Right atrium auricular region (tissue), 2 donors: ENCODE measurements at places on chromosomes 2 and 18. TPM values are rescaled to one million over a fixed set of nuclear protein-coding genes. Genes with fewer than 3 reads are reported as not detected.

GRCh38 chr2:10845640-10846039 is 33.1 kb upstream of the PDIA6 start:
- peak overlapping the region; percentile 51 for H3K4me3 ChIP-seq
- H3K27ac ChIP-seq = peak overlapping the region; percentile 94
- H3K36me3 ChIP-seq = peaks cover 10% of the 10 kb centered on the region
- no peaks in the 10 kb centered on the region for H3K4me1 ChIP-seq
- DNase-seq = no peak

GRCh38 chr18:2905854-2906703 is 59.3 kb downstream of the EMILIN2 start:
- no peaks in the 10 kb centered on the region for H3K27me3 ChIP-seq
- DNase-seq = peak; percentile 77
- peak overlapping the region; percentile 75 for H3K27ac ChIP-seq
- H3K4me1 ChIP-seq = no peaks in the 10 kb centered on the region
- peak overlapping the region; percentile 57 for H3K4me3 ChIP-seq

GRCh38 chr2:152022090-152022489 is 76.8 kb downstream of the CACNB4 start:
- no peak overlapping the region for H3K4me3 ChIP-seq
- DNase-seq = no peak
- no peaks in the 10 kb centered on the region for H3K4me1 ChIP-seq

The BOLL gene
- total RNA-seq = not detected

DNA sequence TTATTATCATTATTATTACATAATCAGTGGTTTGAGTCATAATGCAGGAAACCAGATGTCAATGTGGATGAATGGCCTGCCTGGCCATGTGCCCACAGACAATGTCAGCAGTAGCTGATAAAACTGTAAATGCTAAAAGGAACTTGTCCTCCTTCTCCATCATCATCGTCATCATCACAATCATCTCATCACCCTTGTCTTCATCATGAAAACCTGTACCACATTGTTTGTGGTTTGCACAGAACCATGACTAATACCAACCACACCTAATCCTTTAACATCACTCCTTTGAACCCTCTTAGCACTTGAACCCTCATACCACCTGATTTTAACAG is 96.0 kb downstream of the HNMT start:
- no peak overlapping the region for H3K27ac ChIP-seq
- peaks cover 6% of the 10 kb centered on the region for H3K4me1 ChIP-seq
- peak; percentile 84 for DNase-seq
- no peak overlapping the region for H3K4me3 ChIP-seq
- no peaks in the 10 kb centered on the region for H3K27me3 ChIP-seq

GRCh38 chr2:106026271-106027190 is 167.6 kb downstream of the UXS1 start:
- H3K36me3 ChIP-seq = no peaks in the 10 kb centered on the region
- H3K27me3 ChIP-seq = no peaks in the 10 kb centered on the region
- H3K27ac ChIP-seq = no peak overlapping the region
- no peak for DNase-seq

The BCL2 gene
- total RNA-seq = 6.5 TPM

GRCh38 chr2:157840568-157841156 is 35.5 kb downstream of the ACVR1 start:
- H3K27me3 ChIP-seq = no peaks in the 10 kb centered on the region
- H3K27ac ChIP-seq = peak overlapping the region; percentile 81
- no peak overlapping the region for H3K4me3 ChIP-seq

DNA sequence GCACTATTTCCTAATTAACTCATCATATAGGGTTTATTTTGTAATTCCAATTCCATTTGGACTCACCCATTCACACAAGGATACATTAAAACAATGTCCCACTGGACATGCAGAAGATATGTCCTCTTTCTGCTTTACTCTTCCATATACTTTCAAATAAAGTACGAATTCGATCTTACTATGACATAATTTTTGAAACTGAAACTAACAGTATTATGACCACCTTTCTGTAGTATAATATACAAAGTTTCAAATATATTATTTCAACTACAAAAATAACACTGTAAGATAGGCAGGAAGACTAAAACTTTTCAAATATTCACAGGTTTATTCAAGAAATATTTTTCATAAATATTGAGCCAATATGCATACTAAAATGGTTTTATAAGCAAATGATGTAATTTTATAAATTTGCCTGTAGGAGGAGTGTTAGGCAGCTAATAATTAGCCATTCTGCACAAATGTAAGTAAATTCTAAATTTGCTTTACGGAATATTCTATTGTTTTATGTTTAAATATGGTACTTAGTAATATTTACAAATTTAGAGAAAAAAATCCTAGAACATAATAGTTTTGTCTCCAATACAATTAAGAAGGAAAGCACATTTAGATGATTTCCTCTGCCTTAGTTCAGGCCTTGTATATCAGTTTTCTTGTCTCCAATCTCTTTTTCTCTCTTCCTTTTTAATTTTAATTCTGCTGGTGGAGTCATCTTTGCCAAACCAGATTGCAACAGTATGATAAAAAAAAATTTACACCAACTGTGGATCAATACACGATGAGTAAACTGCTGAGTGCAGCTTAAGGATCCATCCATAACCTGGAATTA is 85.9 kb downstream of the CERKL start:
- no peak for DNase-seq
- H3K4me3 ChIP-seq = no peak overlapping the region
- H3K27me3 ChIP-seq = no peaks in the 10 kb centered on the region
- no peaks in the 10 kb centered on the region for H3K36me3 ChIP-seq

GRCh38 chr2:240635121-240635997 is 10.1 kb downstream of the GPR35 start:
- H3K4me3 ChIP-seq = no peak overlapping the region
- no peaks in the 10 kb centered on the region for H3K27me3 ChIP-seq
- no peaks in the 10 kb centered on the region for H3K4me1 ChIP-seq
- no peak for DNase-seq
- H3K27ac ChIP-seq = no peak overlapping the region
- H3K36me3 ChIP-seq = no peaks in the 10 kb centered on the region

DNA sequence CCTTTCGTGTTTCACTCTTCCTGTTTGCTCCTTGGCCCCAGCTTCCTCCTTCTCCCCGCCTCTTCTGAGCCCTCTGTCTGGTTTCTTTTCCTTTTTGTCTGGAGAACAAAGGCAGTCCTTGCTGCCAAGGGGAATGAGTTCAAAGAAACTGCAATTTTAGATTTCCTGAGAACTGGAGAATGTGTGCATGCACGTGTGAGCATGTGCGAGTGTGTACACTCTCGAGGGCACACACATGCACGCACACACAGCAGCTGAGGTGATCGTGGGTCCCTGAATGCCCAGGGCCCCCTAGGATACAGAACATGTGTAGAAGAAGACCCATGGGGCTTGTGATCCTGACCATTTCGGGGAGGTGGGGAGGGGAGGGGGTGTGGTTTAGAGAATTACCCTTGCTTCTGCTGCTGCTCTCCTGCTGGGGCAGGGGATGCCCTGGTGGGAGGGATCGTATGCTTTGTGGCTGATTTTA is 151.8 kb downstream of the DYSF start:
- no peaks in the 10 kb centered on the region for H3K4me1 ChIP-seq
- peak; percentile 11 for DNase-seq
- H3K27ac ChIP-seq = peak overlapping the region; percentile 26
- peaks cover 10% of the 10 kb centered on the region for H3K36me3 ChIP-seq

DNA sequence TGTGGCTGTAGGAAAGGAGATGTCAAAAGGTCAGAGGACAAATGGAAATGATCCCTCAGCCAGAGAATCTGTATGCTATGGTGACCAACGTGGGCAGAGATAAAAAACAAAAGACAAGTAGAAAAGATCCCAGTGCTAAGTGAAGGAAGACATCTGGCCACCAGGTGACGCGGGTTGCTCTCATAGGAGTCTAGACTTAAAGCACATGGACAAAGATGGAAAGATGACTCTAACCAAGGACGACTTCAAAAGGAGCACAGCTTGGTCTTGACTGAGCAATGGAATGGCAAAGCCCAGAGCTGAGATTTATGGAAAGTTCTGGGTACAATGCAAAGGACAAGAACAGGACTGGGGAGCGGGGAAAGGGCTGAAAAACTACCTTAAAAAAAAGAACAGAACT is 96.8 kb downstream of the CLIP4 start:
- no peak overlapping the region for H3K27ac ChIP-seq
- no peaks in the 10 kb centered on the region for H3K4me1 ChIP-seq

DNA sequence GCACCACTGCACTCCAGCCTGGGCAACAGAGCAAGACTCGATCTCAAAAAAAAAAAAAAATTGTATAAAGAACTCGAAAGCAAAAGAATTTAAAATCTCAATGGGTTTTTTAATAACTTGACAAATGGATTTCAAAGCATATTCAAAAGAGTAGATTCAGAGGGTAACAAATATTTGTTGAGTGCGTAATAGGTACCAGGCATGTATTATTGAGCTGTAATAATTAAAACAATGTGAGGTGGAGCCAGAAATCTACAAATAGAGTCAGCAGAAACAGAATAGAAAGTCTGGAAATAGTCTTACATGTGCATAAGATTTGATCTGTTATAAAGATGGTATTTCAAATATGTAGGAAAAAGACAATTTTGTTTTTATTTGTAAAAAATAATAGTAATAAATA is 19.1 kb upstream of the RAB11FIP5 start:
- no peaks in the 10 kb centered on the region for H3K36me3 ChIP-seq
- no peak for DNase-seq
- H3K4me1 ChIP-seq = no peaks in the 10 kb centered on the region
- no peaks in the 10 kb centered on the region for H3K27me3 ChIP-seq
- no peak overlapping the region for H3K4me3 ChIP-seq
- H3K27ac ChIP-seq = no peak overlapping the region

- no peaks in the 10 kb centered on the region for H3K36me3 ChIP-seq
- no peak for DNase-seq
- H3K4me1 ChIP-seq = no peaks in the 10 kb centered on the region
- H3K27ac ChIP-seq = peak overlapping the region; percentile 10
- no peak overlapping the region for H3K4me3 ChIP-seq
- no peaks in the 10 kb centered on the region for H3K27me3 ChIP-seq
Measured at GRCh38 chr2:30265052-30266015, 34.0 kb downstream of the LBH start.

The WDR75 gene
- total RNA-seq = 15.9 TPM

The ABCG5 gene
- not detected for total RNA-seq

The WDR7 gene
- 24.0 TPM for total RNA-seq

The ACVR1C gene
- 1.1 TPM for total RNA-seq

DNA sequence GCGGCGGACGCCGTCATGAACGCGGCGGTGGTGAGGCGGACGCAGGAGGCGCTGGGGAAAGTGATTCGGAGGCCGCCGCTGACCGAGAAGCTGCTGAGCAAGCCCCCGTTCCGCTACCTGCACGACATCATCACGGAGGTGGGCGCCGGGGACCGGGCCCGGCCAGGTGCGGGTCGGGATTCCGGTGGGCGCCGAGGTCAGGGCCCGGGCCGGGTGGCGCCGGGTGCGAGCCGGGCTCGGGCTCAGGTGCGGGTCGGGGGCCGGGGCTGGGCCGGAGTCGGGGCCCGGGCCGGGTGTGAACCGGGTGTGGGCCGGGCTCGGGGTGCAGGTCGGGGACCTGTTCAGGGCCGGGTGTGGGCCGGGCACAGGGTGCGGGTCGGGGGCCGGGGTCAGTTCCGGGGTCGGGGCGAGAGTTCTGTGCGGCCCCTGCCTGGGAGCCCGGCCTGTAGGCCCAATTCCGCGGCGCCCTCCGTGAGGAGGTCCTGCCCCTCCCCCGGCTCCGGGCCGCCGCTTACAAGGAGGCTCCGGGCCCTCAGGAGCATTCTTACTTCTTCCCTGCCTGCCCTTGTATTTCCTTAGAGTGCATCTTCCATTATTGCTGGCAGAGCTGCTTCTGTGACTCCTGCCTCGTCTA is 447 bp downstream of the TRAF3IP1 start:
- no peaks in the 10 kb centered on the region for H3K4me1 ChIP-seq
- H3K27ac ChIP-seq = peak overlapping the region; percentile 26
- no peaks in the 10 kb centered on the region for H3K27me3 ChIP-seq
- H3K36me3 ChIP-seq = no peaks in the 10 kb centered on the region
- no peak for DNase-seq
- peak overlapping the region; percentile 84 for H3K4me3 ChIP-seq

The NUP35 gene
- total RNA-seq = 5.0 TPM

GRCh38 chr2:138137949-138138348 is 173.7 kb downstream of the HNMT start:
- H3K27me3 ChIP-seq = no peaks in the 10 kb centered on the region
- no peak for DNase-seq
- no peak overlapping the region for H3K27ac ChIP-seq
- H3K4me1 ChIP-seq = no peaks in the 10 kb centered on the region

- no peaks in the 10 kb centered on the region for H3K4me1 ChIP-seq
- no peaks in the 10 kb centered on the region for H3K27me3 ChIP-seq
- H3K4me3 ChIP-seq = no peak overlapping the region
- H3K27ac ChIP-seq = no peak overlapping the region
- H3K36me3 ChIP-seq = no peaks in the 10 kb centered on the region
Measured at GRCh38 chr18:21316296-21316695, 74.3 kb downstream of the GREB1L start.

- H3K36me3 ChIP-seq = no peaks in the 10 kb centered on the region
- DNase-seq = no peak
- no peak overlapping the region for H3K27ac ChIP-seq
- no peak overlapping the region for H3K4me3 ChIP-seq
Measured at GRCh38 chr2:2560374-2561015, 229.4 kb upstream of the MYT1L start.

The TSPYL6 gene
- not detected for total RNA-seq

GRCh38 chr2:239930378-239930777 is 94.8 kb downstream of the NDUFA10 start:
- H3K4me1 ChIP-seq = no peaks in the 10 kb centered on the region
- H3K36me3 ChIP-seq = no peaks in the 10 kb centered on the region
- no peak overlapping the region for H3K4me3 ChIP-seq
- no peaks in the 10 kb centered on the region for H3K27me3 ChIP-seq
- no peak overlapping the region for H3K27ac ChIP-seq
- DNase-seq = peak; percentile 34

DNA sequence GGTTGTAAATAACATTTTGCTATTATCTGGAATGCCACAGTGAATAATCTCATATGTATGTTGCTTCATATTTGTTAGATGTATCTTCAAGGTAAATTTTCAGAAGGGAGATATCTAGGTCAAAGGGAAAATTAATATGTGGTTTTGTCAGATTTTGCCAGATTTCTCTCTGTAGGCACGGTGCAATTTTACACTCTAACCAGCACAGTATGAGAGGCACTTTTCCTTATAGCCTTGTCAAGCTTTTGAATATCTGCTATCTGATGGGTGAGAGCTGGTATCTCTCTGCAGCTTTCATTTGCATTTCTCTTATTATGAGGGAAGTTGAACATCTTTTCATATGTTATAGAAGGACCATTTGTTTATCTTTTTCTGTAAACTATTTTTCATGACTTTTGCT is 175.7 kb upstream of the PGAP1 start:
- no peak overlapping the region for H3K4me3 ChIP-seq
- no peak overlapping the region for H3K27ac ChIP-seq
- H3K4me1 ChIP-seq = no peaks in the 10 kb centered on the region
- no peaks in the 10 kb centered on the region for H3K36me3 ChIP-seq
- no peak for DNase-seq
- no peaks in the 10 kb centered on the region for H3K27me3 ChIP-seq

GRCh38 chr2:177525351-177525924 is 132.9 kb downstream of the AGPS start:
- no peak for DNase-seq
- H3K27me3 ChIP-seq = no peaks in the 10 kb centered on the region
- peaks cover 7% of the 10 kb centered on the region for H3K36me3 ChIP-seq
- H3K4me1 ChIP-seq = no peaks in the 10 kb centered on the region
- no peak overlapping the region for H3K4me3 ChIP-seq
